ENCODE measurements at places on chromosomes 13 and 19. TPM values are rescaled to one million over a fixed set of nuclear protein-coding genes. Genes with fewer than 3 reads are reported as not detected.

The POU2F2 gene
- 1.4 TPM for total RNA-seq

The RNF225 gene
- total RNA-seq: not detected

The NPHS1 gene
- not detected for total RNA-seq

The BICRA gene
- 1.6 TPM for total RNA-seq

The LILRB3 gene
- total RNA-seq: not detected

The SLC7A9 gene
- 0.16 TPM for total RNA-seq

Data from bladder microvascular endothelial cell (primary cell).